ENCODE measurements at places on chromosomes 12 and 14. TPM values are rescaled to one million over a fixed set of nuclear protein-coding genes. Genes with fewer than 3 reads are reported as not detected.
A peak's percentile ranks its signal among the peaks of the same experiment; 100 is the strongest.

GRCh38 chr12:51841727-51842126 is 6.8 kb downstream of the FIGNL2 start:
- H3K4me1 ChIP-seq: no peaks in the 10 kb centered on the region
- peaks cover 3% of the 10 kb centered on the region for H3K27me3 ChIP-seq
- no peak for DNase-seq
- no peaks in the 10 kb centered on the region for H3K36me3 ChIP-seq
- no peak overlapping the region for H3K27ac ChIP-seq

GRCh38 chr12:92146497-92147224 is 1.0 kb upstream of the BTG1 start:
- H3K27ac ChIP-seq: peak overlapping the region; percentile 91
- no peaks in the 10 kb centered on the region for H3K27me3 ChIP-seq
- peaks cover 7% of the 10 kb centered on the region for H3K4me1 ChIP-seq
- peak overlapping the region; percentile 92 for H3K4me3 ChIP-seq

- peak overlapping the region; percentile 21 for H3K4me3 ChIP-seq
- H3K27ac ChIP-seq: peak overlapping the region; percentile 61
- DNase-seq: peak; percentile 83
- H3K4me1 ChIP-seq: peaks cover 57% of the 10 kb centered on the region
- H3K36me3 ChIP-seq: peaks cover 10% of the 10 kb centered on the region
- H3K27me3 ChIP-seq: no peaks in the 10 kb centered on the region
Measured at GRCh38 chr12:120228291-120229070, 27.6 kb upstream of the RPLP0 start.

DNA sequence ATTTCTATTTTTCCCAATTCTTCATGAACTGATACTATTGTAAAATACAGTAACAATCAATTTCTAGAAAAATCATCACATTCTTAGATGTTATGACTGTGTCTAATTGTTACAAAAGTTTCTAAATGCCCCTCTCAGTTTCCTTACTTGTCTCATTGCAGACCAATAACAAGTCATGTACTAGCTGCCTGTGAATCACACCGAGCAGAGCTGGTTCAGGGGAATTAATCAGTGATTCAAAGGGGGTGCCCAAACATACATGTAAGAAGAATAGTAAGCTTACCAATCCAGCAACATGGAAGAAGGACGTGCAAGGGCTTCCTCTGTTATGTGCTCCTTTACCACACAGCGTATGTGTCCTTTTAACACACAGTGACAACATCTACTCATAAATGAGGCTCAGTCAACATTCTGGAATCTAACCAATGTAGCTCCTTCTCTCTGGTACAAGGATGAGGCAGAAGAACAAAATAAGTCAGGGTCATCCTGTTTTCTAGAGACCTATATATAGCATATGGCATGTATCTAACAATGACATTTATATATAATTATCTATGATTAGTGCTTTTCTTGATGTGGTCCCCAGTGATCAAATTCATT is 126.4 kb downstream of the SCN8A start:
- no peak for DNase-seq
- no peaks in the 10 kb centered on the region for H3K4me1 ChIP-seq
- H3K36me3 ChIP-seq: no peaks in the 10 kb centered on the region

DNA sequence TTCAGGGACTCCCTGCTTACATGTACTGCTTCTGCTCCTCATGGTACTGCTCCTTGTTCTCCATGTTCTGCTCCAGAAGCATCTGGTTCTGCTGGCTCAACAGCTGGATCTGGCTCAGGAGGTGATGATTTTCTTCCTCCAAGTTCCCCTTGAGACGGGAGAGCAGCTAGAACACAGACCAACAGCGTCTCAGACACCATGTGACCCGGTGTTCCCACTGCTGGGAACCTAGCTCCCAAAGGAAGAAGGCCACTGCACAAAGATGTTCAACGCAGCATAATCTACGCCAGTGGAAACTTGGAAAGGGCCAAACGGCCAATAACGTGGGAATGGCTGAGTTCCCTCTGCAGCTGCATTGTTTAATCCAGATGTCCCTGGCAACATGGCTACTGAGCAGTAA is 49.6 kb upstream of the GPR68 start:
- H3K4me1 ChIP-seq: no peaks in the 10 kb centered on the region
- H3K4me3 ChIP-seq: no peak overlapping the region
- peaks cover 64% of the 10 kb centered on the region for H3K36me3 ChIP-seq
- H3K27ac ChIP-seq: peak overlapping the region; percentile 57

GRCh38 chr14:64238049-64238448 is 56.1 kb downstream of the ESR2 start:
- DNase-seq: no peak
- no peaks in the 10 kb centered on the region for H3K36me3 ChIP-seq
- H3K27ac ChIP-seq: no peak overlapping the region
- H3K27me3 ChIP-seq: no peaks in the 10 kb centered on the region

GRCh38 chr12:66144791-66145754 is 14.5 kb upstream of the LLPH start:
- peak; percentile 15 for DNase-seq
- H3K27me3 ChIP-seq: no peaks in the 10 kb centered on the region
- H3K27ac ChIP-seq: no peak overlapping the region
- H3K4me1 ChIP-seq: no peaks in the 10 kb centered on the region
- H3K4me3 ChIP-seq: no peak overlapping the region
- H3K36me3 ChIP-seq: peaks cover 20% of the 10 kb centered on the region

- no peak for DNase-seq
- peaks cover 32% of the 10 kb centered on the region for H3K4me1 ChIP-seq
Measured at GRCh38 chr14:23123419-23123818, 4.4 kb upstream of the CEBPE start.

- H3K27me3 ChIP-seq: no peaks in the 10 kb centered on the region
- no peak overlapping the region for H3K4me3 ChIP-seq
- no peaks in the 10 kb centered on the region for H3K4me1 ChIP-seq
- H3K36me3 ChIP-seq: peaks cover 21% of the 10 kb centered on the region
- H3K27ac ChIP-seq: no peak overlapping the region
- no peak for DNase-seq
Measured at GRCh38 chr12:1267243-1267642, 276.2 kb downstream of the ERC1 start.

- H3K27me3 ChIP-seq: peaks cover 5% of the 10 kb centered on the region
- H3K4me1 ChIP-seq: no peaks in the 10 kb centered on the region
- no peak overlapping the region for H3K4me3 ChIP-seq
- DNase-seq: peak; percentile 46
Measured at GRCh38 chr14:62126879-62127478, 364.8 kb downstream of the SNAPC1 start.

- DNase-seq: no peak
- no peaks in the 10 kb centered on the region for H3K4me1 ChIP-seq
- no peaks in the 10 kb centered on the region for H3K36me3 ChIP-seq
- H3K27me3 ChIP-seq: no peaks in the 10 kb centered on the region
- no peak overlapping the region for H3K4me3 ChIP-seq
- H3K27ac ChIP-seq: no peak overlapping the region
Measured at GRCh38 chr12:88052686-88053085, 23.5 kb upstream of the C12orf50 start.

GRCh38 chr12:52132754-52133161 is 53.3 kb downstream of the SMIM41 start:
- H3K27me3 ChIP-seq: no peaks in the 10 kb centered on the region
- H3K27ac ChIP-seq: no peak overlapping the region
- no peak for DNase-seq
- H3K4me1 ChIP-seq: no peaks in the 10 kb centered on the region

DNA sequence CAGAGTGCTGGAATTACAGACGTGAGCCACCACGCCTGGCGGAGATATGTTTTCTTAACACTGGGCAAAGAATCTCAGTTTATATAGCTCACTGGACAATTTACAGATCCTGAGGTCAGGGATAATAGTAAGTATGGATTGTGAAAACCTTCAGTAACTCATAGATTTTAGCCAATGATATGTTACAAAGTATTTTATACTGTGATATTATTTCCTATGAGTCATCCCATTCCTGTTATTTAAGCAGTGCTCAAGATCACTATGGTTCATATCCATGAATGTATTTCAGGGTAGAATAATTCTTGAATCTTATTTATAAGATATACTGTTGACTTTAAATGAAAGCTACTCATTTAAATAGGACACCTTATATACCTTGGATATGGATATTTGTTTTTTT is 107.2 kb downstream of the RAD51B start:
- H3K4me1 ChIP-seq: no peaks in the 10 kb centered on the region
- H3K27me3 ChIP-seq: no peaks in the 10 kb centered on the region
- no peaks in the 10 kb centered on the region for H3K36me3 ChIP-seq
- DNase-seq: no peak
- no peak overlapping the region for H3K4me3 ChIP-seq
- H3K27ac ChIP-seq: no peak overlapping the region

DNA sequence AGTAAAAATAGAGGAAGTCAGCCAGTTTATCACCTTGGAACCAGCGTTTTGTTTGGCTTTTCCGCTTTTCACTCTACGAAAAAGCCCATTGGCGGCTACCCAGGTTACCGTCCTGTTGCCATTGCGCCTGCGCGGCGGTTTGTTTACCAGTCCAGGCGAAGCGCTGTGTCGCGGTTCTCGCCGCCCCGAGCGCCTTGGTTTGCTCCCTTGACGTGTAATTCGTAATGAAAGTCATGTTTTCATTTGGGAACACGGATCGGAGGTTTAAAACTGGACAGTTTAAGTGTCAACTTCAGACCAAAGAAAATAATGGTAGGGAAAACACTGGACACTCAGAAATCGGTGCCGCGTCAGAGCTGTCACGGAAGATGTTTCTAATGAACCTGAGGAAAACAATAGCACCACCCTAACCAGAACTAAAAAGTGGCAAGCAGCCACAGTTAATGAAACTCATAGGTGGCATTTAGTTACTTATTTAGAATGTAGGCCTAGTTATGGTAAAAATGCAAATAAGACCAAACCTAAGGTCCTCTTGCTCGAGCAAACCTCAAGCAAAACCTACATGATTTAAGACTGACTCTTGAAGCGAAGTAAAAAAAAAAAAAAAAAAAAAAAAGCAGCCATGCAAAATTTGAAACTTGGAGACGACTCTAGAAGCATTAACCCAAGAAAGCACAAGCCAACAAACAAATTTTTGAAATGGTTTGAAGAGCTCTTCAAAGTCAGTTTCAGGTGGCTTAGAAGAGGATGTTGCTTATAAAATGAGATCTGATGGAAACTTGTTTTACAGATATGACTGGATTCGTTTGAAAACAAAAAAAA is 790 bp upstream of the GPR19 start:
- DNase-seq: peak; percentile 94
- no peaks in the 10 kb centered on the region for H3K27me3 ChIP-seq
- H3K4me3 ChIP-seq: peak overlapping the region; percentile 63
- H3K27ac ChIP-seq: peak overlapping the region; percentile 93

DNA sequence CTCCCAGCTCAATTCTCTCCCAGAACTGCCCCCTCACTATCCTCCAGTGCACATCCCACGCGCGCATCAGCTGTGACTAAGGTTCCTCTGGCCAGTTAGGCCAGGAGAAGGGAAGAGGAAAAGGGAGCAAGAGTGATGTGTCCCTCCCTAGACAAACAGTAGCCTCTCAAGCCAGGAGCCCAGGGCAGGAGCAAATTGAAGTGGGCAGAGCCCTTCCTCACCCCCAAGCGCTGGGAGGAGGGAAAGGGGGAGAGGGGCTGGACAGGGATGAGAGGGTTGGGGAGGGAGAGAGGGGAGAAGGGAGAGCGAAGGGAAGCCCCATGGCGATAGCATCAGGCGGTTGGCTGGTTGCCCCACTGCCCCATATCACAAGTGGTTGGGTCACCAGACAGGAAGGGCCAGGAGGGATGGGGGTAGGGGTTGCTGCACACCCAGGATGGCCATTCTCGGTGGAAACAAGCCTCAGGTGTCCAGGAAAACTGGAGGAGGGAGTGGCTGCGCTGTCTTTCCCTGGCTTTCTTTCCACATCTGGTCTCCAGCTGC is 1.1 kb downstream of the CD63 start:
- no peak for DNase-seq
- H3K27me3 ChIP-seq: no peaks in the 10 kb centered on the region
- peak overlapping the region; percentile 74 for H3K27ac ChIP-seq
- peaks cover 13% of the 10 kb centered on the region for H3K4me1 ChIP-seq
- no peaks in the 10 kb centered on the region for H3K36me3 ChIP-seq
- peak overlapping the region; percentile 97 for H3K4me3 ChIP-seq

DNA sequence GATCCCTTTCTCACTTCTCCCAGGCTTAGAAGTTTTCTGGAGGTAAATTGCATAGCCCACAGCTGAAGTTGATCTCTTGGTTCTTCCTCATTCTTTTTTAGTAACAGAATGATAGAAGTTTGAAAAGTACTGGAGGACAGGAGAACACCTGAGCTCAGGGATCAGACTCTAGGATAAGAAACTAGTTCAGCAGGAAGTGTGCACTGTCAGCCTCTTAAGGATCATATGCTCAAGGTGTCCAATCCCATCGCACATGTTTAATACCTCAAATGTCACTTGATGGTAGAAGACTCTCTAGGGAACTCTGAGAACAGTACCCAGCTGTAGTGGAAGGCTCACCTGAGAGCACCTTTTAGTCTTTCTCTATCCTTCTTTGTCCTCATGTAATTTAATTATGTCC is 14.7 kb upstream of the LIMA1 start:
- H3K4me3 ChIP-seq: no peak overlapping the region
- H3K36me3 ChIP-seq: no peaks in the 10 kb centered on the region
- no peaks in the 10 kb centered on the region for H3K27me3 ChIP-seq
- H3K27ac ChIP-seq: no peak overlapping the region
- H3K4me1 ChIP-seq: no peaks in the 10 kb centered on the region

DNA sequence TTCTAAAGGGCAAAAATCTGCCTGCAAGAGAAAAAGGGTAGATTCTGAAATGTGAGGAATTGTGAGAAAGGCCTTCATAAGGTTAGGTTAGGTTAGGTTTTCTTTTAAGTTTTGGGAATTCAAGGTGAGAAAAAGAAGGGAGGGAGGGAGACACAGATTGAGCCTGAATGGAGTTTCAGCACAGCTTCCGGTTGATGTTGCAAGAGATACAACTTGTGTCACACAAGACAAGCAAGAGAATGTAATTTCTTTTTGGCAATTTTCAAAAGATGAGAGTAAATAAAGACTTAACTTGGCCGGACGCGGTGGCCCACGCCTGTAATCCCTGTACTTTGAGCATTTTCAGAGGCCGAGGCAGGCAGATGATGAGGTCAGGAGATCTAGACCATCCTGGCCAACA is 63.8 kb downstream of the CPSF2 start:
- DNase-seq: no peak
- no peak overlapping the region for H3K4me3 ChIP-seq
- H3K27me3 ChIP-seq: no peaks in the 10 kb centered on the region

GRCh38 chr12:75323663-75324062 is 6.5 kb downstream of the CAPS2 start:
- H3K4me1 ChIP-seq: no peaks in the 10 kb centered on the region
- DNase-seq: no peak
- H3K27ac ChIP-seq: no peak overlapping the region
- H3K36me3 ChIP-seq: no peaks in the 10 kb centered on the region
- H3K4me3 ChIP-seq: no peak overlapping the region
- H3K27me3 ChIP-seq: no peaks in the 10 kb centered on the region

GRCh38 chr12:113366827-113367226 is 8.4 kb downstream of the PLBD2 start:
- no peak overlapping the region for H3K4me3 ChIP-seq
- no peak overlapping the region for H3K27ac ChIP-seq
- no peaks in the 10 kb centered on the region for H3K4me1 ChIP-seq

EPYC gene
- total RNA-seq: not detected

RBP5 gene
- not detected for total RNA-seq

GLS2 gene
- 2.9 TPM for total RNA-seq

KRT83 gene
- total RNA-seq: not detected

SIX1 gene
- not detected for total RNA-seq

TBX3 gene
- not detected for total RNA-seq

TAS2R50 gene
- total RNA-seq: 1.9 TPM

CISTR gene
- not detected for total RNA-seq

TPPP2 gene
- not detected for total RNA-seq

SLC25A21 gene
- total RNA-seq: not detected

TAS2R9 gene
- total RNA-seq: not detected

CLEC2A gene
- not detected for total RNA-seq

ZFHX2 gene
- 0.75 TPM for total RNA-seq

CCDC38 gene
- not detected for total RNA-seq

GPX2 gene
- total RNA-seq: not detected

TOMM20L gene
- total RNA-seq: not detected

PARPBP gene
- total RNA-seq: 1.1 TPM

DCN gene
- total RNA-seq: not detected
